Left colon (tissue), 2 donors: ENCODE measurements at places on chromosomes 1 and 21.
A peak's percentile ranks its signal among the peaks of the same experiment; 100 is the strongest.

GRCh38 chr1:2543543-2544092 is 12.6 kb upstream of the TNFRSF14 start:
- DNase-seq, result peak; percentile 60

- no peak for DNase-seq
Measured at GRCh38 chr21:36203603-36203889, 46.9 kb downstream of the DOP1B start.

GRCh38 chr1:25369241-25369640 is 31.1 kb downstream of the TMEM50A start:
- DNase-seq, result no peak

DNA sequence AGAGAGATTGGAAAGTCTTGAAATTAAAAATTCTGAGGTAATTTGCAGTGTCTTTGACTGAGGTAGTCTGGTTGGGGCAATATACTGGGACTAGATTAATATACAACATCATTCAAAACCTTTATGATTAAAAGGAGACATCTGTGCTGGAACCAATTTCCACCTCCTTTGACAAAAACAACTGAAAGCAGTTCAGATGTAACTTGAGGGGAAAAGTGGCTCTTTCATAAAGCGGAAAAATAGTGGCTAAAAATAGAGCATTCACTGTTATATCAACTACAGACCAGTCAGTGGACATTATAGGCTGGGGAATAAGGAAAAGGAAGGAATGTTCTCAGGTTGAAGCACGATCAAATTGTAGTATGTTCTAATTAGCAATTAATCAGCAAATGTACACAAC is 635.9 kb downstream of the SMYD3 start:
- DNase-seq, result no peak

DNA sequence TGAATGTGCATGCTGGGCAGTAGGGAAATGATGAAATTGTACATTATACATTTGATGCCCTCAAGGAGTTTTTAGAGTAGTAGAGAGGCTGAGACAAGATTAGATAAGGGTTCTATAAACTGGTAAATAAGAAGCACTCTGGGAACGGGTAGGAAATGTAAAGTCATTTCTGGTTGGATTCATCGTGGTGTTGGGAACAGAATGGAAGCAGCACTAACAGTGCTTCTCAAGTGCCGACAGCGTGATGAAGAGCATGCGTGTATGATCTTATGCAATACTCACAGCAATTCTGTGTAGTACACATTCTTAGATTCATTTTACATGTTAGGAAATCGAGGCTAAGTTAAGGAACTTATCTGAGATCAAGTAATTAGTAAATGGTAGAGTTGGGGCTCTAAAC is 45.9 kb downstream of the GPR88 start:
- DNase-seq, result no peak

GRCh38 chr1:220797553-220797952 is 10.8 kb downstream of the MTARC1 start:
- no peak for DNase-seq

DNA sequence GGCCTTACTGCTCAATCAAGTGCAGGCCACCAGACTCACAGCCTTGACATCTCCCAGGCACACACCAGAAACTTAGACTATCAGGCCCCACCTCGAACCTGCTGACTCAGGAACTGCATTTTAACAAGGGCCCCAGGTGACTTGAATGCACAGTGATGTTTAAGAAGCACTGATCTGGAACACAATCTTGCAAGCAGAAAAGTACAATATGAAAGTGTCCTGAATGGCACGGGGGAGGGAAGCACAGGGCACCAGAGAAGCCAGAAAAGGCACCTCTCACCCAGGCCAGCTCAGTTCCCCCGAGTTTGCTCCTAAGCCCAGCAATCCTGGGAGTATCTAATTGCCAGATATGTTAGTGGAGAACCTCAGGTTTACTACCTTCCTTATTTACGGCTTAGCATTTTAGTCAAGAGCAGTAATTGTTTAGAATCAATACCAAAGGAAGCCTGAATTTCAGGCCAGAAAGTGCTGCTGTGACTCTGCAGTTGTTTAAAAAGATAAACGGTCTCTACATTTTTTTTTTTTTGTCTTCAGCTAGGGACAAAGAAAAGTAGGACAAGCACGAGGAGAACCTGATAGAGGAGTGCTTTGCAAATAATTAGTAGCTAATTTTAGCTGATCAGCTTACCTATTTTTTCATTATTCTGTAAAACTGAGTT is 50.9 kb upstream of the CDC42BPA start:
- DNase-seq, result no peak

GRCh38 chr1:67673468-67674201 is 11.4 kb upstream of the GADD45A start:
- no peak for DNase-seq
